Psoas muscle (tissue), 8 donors: ENCODE measurements at places on chromosomes 1 and 21. TPM values are rescaled to one million over a fixed set of nuclear protein-coding genes. Genes with fewer than 3 reads are reported as not detected.
A peak's percentile ranks its signal among the peaks of the same experiment; 100 is the strongest.

Gene LRRC42
- polyA plus RNA-seq: 14.0 TPM

Gene SLC1A7
- polyA plus RNA-seq: 0.31 TPM

GRCh38 chr1:33122483-33123178 is 41.7 kb downstream of the AZIN2 start:
- no peak for DNase-seq

DNA sequence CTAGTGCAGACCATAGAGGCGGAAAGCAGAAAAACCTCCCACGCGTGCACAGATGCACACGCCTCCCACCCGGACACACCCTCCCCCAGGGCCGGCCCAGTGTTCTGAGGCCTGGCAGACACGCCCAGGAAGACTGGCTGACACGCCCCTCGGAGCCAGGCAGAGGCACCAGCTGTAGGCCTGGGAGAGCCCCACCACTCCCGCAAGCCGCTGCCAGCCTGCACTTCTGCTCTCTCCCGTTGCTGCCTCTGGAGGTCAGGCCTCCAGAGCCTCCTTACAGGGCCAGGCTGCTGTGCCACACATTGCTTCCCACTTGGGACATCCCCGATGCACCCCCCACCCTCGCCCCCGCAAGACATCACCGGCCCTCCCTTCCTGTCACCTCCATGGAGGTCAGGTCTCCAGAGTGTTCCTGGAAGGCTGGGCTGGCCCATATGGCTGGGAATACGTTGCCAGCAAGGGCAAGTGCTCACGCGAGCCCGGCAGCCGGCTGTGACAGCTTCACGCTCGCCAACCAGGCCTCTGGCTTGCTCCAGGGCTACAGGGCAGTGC is 40.4 kb downstream of the CASZ1 start:
- peak; percentile 84 for DNase-seq

DNA sequence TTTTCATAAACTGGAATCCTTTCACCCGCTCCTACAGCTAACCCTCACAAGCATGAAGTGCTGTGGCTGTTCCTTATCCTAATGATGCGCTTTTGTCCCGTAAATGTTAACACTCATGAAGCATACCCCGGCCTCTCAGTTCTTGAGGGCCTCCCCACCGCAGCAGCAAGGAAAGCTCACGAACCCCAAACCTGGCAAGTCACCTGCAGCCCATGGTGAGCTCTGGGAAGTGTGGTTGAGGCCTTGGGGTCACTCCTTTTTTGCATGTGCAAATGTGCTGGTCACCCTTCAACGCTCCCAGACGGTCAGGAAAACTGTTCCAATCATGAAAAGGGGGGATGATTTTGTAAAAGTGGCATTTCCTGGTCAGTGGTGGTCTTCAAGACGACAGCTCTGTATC is 124.6 kb downstream of the PRDM2 start:
- DNase-seq: no peak

DNA sequence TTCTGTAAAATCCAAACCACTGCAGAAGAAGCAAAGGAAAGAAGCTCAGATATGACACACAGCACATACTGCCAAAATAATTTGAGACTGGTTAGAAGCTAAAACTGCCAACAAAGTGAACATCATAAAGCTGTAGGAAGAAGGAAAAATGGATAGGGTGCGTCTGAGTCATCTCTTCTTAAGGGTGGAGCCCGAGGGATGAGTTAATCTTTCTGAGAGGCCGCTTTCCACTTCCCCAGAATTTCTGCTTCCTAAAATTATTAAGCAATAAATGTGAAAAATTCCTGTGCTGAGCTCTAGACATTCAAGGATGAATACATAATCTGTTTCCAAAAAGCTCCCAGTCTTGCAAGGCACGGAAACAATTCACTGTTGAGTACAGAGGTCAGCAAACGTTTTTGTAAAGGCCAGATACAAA is 20.1 kb downstream of the PPT1 start:
- no peak for DNase-seq
